ENCODE measurements at places on chromosomes 12 and 14.

DNA sequence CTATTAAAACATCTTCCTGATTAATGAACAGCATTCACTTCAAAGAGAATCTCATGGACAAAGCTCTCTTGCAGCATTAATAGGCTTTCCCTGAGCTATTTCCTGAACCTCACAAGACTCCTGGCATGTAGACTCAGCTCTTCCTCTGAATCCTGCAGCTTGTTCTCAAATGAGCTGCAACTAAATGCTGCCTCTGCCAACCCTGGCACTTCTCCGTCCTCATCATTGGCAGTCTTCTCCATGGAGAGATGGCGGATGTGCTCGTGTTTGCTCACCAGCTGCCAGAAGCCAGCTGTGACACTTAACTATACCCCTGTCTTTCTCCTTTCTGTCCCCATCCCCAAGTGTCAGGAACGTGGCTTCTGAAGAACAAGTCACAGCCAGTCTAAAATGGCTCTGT is 232.1 kb downstream of the FOXN3 start:
- no peak for DNase-seq

DNA sequence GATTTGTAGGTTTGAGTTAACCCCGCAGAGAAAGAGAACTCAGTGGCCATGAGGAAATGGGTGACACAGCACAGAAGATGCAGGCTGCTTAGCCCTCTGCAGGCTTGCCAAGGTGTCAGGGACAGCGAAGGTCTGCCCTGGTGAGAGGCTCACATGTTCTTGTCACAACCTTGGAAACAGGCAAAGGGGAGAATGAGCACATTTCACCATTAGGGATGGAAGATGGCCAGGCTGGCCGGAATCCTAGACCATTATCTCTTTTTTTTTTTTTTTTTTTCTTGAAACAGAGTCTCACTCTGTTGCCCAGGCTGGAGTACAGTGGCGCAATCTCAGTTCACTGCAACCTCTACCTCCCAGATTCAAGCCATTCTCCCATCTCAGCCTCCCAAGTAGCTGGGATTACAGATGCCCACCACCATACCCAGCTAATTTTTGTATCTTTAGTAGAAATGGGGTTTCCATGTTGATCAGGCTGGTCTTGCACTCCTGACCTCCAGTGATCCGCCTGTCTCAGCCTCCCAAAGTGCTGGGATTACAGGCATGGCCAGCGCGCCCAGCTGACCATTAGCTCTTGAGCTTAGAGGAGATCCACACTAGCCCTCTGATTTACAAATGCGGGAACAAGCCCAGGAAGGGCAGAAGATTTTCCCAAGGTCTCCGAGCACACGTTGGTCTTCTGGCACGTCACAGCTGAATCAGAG is 34.6 kb downstream of the LTBP2 start:
- no peak for DNase-seq

- DNase-seq = no peak
Observed at GRCh38 chr12:88865537-88865936, 285.3 kb upstream of the KITLG start.

DNA sequence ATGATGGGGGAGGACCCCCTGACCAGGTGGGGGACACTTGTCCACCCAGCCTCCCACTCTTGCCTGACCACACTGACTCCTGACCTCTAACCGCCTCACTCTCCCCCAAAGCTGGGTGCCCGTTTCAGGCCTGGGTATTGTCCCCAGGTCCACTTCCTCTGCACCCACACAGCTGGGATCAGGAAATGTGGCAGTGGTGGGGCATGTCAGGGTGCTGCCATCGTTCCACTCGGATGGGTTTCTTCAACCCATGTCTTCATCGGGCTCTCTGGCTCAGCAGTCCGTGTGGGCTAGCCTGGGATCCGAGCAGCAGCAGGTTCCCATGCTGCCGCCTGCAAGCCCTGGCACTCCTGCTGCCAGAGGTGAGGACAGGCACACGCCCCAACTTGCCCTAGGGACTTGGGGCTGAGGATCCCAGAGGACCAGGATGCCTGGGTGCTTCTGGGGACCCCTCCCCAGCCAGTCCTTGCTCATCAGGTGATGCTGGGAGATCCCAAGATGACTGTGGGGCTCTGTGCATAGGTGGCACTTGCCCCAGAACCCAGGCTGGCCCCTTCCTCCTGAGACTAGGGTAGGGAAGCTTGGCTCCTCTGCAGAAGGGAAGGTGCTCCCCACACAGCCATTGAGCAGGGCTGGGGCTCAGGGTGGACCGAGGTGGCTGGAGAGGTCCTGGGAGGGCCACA is 2.9 kb upstream of the CLBA1 start:
- DNase-seq = no peak

All from omental fat pad (tissue), 4 donors.